Stomach (tissue), 19 donors: ENCODE measurements at places on chromosomes 11 and 22. TPM values are rescaled to one million over a fixed set of nuclear protein-coding genes. Genes with fewer than 3 reads are reported as not detected.

The SCARF2 gene
- total RNA-seq, result 15.8 TPM

The PANX3 gene
- total RNA-seq, result not detected

The MYOD1 gene
- total RNA-seq, result not detected

The GAL gene
- not detected for total RNA-seq

The CRYBA4 gene
- total RNA-seq, result not detected

DNA sequence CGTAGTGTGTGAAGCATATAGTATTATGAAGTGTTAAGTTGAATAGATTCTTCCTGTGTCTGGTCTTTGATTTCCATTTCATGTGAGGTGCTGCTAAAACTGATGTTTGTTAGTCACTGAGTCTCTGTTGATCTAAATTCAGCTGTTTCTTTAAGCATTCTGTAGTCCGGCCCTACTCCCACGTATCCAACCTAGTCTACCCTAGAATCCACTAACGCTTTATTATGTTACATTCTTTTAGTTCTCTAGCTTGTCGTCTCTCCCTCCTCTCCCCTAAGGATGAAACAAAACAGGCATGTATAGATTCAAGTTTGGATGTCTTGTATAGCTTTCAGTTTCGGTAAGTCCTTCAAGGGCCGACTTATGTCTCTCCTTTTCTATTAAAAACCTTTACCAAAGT is 4.1 kb downstream of the WEE1 start:
- peak; percentile 49 for DNase-seq
- H3K27me3 ChIP-seq, result no peaks in the 10 kb centered on the region
- H3K4me1 ChIP-seq, result no peaks in the 10 kb centered on the region
- H3K4me3 ChIP-seq, result peak overlapping the region; percentile 86
- H3K27ac ChIP-seq, result peak overlapping the region; percentile 96
- peaks cover 35% of the 10 kb centered on the region for H3K36me3 ChIP-seq

DNA sequence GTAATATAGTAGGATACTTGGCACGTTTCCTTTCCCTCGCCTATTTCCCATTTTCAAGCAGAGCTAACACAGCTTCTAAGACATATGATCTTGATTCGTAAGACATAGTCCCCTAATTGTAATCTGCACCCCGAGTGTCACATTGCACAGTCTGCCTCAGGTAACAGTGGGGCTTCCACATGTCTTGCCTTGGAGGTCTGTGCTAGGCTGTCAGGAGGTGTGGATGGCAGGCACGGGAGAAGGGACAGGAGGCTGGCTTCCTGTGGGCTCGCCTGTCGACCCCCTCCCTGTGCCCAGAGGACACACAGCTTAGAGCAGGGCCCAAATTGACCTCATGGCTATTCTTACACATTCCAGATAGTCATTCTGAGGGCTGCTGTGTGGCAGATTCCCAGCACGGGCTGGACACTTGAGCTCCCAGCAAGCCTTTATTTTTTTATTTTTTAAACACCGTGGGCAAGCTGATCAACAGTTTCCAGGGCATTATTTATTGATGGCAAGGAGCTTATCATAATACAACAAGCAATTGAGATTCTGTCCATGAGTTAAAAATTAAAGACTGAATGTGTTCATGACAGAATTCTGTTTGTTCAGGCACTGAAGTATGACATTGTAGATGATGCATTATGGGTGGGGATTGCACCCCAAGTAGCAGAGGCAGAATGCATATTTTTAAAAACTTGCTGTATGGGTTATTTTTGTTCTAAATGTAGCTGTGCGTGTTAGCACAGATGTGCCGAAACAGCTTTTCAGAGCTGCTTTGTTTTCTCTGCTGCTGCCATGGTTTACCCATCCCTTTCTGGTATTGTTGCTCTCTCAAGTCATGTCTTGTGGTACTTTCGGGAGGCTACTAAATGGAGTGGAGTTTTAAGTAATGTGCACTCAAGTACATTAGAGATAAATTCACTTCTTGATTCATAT is 113.0 kb downstream of the ATXN10 start:
- no peaks in the 10 kb centered on the region for H3K36me3 ChIP-seq
- no peaks in the 10 kb centered on the region for H3K27me3 ChIP-seq
- H3K4me1 ChIP-seq, result peaks cover 5% of the 10 kb centered on the region
- H3K4me3 ChIP-seq, result no peak overlapping the region

DNA sequence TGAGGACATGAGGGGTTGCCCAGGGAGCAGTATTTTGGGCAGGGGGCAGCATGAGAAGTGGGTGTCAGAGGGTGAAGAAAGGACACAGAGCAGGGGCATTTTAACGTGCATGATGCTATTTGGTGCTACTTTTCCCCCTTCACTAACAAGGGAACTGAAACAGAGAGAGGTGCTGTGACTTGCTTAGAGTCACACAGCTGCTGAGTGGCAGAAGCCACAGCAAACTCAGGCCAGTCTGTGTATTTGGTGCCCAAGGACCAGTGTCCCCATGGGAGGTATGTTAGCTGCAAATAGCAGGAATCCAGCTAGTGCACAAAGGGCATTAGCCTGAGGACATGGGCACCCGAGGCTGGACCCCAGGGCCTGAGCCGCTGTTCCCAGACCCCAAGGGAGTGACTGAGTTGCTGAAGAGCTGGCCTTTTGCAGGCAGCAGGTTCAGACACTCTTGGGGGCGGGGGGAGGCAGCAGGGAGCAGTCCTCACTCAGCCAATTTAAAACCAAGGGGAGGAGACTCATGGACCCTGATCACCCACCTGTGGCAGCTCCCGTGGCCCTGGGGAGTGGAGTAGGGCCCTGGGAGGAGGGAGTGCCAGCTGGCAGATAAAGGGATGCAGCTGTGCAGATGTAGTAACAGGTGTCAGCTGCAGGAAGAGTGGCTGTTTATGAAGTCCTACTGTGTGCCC is 14.6 kb downstream of the PARVG start:
- no peak overlapping the region for H3K27ac ChIP-seq
- H3K27me3 ChIP-seq, result peaks cover 6% of the 10 kb centered on the region
- H3K4me1 ChIP-seq, result no peaks in the 10 kb centered on the region

GRCh38 chr11:77967753-77968152 is 26.7 kb downstream of the INTS4 start:
- no peaks in the 10 kb centered on the region for H3K27me3 ChIP-seq
- peaks cover 35% of the 10 kb centered on the region for H3K36me3 ChIP-seq
- DNase-seq, result no peak
- no peak overlapping the region for H3K27ac ChIP-seq

- H3K36me3 ChIP-seq, result no peaks in the 10 kb centered on the region
- no peak overlapping the region for H3K27ac ChIP-seq
- H3K4me3 ChIP-seq, result no peak overlapping the region
- H3K27me3 ChIP-seq, result peaks cover 30% of the 10 kb centered on the region
- DNase-seq, result no peak
Measured at GRCh38 chr22:36829370-36830002, 12.7 kb upstream of the PVALB start.

DNA sequence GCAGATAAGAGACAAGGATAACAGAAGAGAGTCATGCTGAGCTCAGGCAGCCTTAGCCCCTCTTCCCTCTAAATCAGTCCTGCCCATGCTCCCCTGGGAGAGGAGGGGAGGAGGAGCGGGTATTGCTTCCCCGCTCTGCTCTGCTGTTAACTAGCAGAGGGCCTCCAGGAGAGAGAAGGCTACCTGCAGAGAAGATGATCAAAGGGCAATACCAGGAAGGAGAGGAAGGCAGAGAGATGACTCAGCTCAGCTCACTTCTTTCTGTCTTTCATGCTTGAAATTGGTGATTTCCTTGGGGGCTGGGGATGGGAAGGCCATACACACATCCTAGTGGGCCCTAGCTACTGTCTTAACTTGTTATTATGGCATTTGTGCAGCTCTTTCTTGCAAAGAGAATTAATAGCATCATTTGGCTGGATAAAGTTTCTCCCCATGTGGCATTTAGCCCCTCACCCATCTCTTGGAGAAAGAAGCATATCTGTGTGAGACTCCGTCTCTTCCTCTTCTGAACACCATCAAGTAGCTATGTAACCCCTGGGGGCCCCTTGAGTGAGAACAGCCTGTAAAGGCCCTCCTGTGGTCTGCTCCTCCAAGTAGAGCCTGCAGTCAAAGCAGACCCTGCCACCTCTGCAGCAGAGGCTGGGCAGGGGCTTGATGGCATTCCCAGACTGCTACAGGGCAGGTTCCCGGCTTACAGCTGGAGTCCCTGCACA is 33.4 kb upstream of the AMOTL1 start:
- H3K4me1 ChIP-seq, result no peaks in the 10 kb centered on the region
- DNase-seq, result no peak
- H3K36me3 ChIP-seq, result no peaks in the 10 kb centered on the region
- H3K27ac ChIP-seq, result no peak overlapping the region

- H3K4me1 ChIP-seq, result no peaks in the 10 kb centered on the region
Measured at GRCh38 chr22:37138849-37139561, 10.7 kb downstream of the IL2RB start.

- no peaks in the 10 kb centered on the region for H3K36me3 ChIP-seq
- H3K4me1 ChIP-seq, result no peaks in the 10 kb centered on the region
- DNase-seq, result no peak
- no peak overlapping the region for H3K4me3 ChIP-seq
- no peaks in the 10 kb centered on the region for H3K27me3 ChIP-seq
Measured at GRCh38 chr11:36441610-36442208, 68.4 kb downstream of the TRAF6 start.

DNA sequence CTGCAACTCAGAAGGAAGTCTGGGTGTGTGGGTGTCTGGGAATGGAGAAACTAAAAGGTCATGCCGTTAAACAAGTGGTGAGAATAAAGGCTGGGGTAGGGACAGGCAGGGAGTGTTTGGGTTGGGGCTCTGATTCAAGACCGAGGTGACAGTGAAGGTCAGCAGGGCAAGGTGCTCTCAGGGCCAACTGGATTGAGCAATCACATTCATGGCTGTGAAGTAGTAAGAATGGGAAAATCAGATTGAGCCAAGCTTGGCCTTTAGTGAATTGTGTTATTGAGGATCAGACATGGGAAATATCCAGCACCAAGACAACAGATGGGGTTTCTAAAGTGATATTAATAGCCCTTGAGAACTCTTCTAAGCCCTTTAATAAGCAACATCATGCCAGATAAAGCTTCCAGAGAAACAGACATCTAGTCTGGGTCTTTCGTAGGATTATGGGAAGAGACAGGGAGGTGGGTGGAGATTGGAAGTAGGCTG is 24.3 kb downstream of the SCN3B start:
- H3K27ac ChIP-seq, result no peak overlapping the region
- peaks cover 9% of the 10 kb centered on the region for H3K36me3 ChIP-seq
- no peaks in the 10 kb centered on the region for H3K27me3 ChIP-seq
- DNase-seq, result no peak

DNA sequence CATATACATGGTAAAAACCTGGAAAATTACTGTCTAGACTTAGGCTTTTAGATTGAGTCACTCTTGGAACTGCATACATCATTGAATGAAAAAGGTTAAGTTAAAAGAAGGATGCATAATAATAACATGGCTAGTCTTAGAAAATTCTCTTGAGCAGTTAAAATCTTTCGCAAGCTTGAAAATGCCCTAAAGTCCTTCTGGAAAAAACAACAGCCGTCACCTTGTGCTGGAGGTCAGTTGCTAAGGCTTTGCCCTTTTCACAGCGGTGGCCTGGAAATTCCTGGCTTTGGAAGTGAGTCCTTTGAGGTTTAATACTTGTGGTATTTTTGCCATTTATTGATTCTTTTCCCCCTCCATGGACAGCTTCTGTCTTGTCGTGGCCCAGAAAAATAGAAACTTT is 17.4 kb upstream of the FBLN1 start:
- DNase-seq, result no peak
- H3K4me3 ChIP-seq, result no peak overlapping the region
- no peaks in the 10 kb centered on the region for H3K27me3 ChIP-seq
- H3K27ac ChIP-seq, result no peak overlapping the region

- H3K27me3 ChIP-seq, result no peaks in the 10 kb centered on the region
- H3K27ac ChIP-seq, result no peak overlapping the region
- H3K4me3 ChIP-seq, result no peak overlapping the region
- no peaks in the 10 kb centered on the region for H3K4me1 ChIP-seq
- no peak for DNase-seq
- H3K36me3 ChIP-seq, result no peaks in the 10 kb centered on the region
Measured at GRCh38 chr11:106424111-106424510, 346.6 kb downstream of the AASDHPPT start.

DNA sequence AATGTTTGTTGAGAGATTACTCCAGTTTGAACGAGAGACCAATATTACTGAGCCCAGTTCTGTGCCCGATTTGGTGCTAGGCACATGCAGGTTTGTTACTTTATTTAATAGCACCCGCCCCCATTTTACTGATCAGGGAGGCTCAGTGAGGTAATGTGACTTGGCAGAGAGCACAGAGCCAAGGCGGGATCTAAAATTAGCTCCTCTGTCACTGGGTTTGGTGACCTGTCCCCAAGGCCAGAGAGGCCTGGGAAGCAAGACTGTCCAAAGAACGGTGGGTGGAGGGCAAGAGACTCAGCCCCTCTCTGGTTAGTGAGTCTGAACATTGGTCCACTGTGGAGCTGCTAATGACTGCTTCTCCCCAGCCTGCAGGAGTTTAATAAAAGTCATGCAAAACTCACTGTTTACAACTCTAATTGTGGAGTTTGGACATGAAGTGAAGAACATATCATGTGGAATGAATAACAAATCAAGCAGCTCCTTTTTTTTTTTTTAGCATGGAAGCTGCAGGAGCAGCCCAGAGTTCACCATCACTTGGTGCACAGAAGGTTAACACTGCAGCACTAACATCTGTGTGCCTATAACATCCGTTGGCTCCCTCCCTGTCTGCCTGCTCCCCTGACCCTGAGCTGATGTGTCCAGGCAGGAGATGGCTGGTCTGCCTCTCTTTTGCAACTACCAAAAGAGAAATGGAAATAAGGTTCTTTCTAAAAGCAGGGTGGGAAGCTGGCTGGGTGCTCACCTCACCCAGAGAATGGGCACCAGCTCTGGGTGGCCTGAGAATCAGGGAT is 39.0 kb downstream of the CSNK2A3 start:
- H3K4me1 ChIP-seq, result no peaks in the 10 kb centered on the region
- no peak overlapping the region for H3K27ac ChIP-seq
- H3K36me3 ChIP-seq, result no peaks in the 10 kb centered on the region
- no peak for DNase-seq
- no peak overlapping the region for H3K4me3 ChIP-seq

DNA sequence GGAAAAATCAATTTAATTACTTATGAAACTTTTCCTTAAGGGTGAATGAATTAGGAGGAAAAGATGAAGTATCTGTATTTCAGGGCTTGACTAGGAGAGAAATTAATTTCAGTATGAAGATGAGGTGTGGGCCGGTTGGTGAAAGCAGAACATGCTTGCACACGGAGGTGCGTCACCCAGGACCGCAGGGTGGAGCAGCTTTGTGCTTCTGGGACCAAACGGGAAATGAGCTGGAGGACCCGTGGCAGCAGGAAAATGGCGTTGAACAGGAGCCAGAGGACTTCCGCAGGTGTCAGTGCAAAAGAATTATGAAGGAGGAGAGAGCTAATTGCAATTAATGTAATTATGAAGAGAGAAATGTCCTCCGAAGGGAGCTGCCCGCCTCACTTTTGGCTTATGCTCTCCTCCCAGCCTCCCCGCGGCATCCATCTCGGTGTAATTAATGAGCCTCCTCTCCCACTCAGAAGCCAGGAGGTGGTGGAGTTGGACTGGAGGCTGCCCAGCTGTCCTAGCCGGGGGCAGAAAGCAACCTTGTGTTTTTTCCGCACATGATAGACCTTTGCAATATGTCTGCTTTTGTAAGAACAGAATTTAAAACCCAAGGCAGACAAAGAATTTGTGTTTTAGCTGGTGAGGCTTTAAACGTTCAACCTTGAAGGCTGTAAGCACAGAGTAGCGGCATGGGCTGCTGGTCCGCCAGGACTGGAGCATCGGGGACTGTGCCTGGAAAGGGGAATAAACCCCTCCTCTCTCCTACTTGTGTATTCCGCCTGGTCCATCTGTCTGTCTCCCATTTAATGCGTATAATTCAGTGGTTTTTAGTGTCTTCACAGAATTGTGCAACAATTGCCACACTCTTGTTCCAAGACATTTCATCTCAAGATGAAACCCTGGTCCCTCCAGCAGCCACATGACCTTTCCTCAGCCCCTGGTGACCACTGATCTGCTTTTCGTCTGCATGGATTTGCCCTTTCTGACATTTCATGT is 180.6 kb downstream of the TBC1D22A start:
- DNase-seq, result no peak
- no peaks in the 10 kb centered on the region for H3K4me1 ChIP-seq
- H3K27ac ChIP-seq, result peak overlapping the region; percentile 41
- H3K27me3 ChIP-seq, result no peaks in the 10 kb centered on the region
